Suppressor macrophage treated with lipopolysaccharide for 4 hours (primary cell): ENCODE measurements at places on chromosomes 16 and 17.

DNA sequence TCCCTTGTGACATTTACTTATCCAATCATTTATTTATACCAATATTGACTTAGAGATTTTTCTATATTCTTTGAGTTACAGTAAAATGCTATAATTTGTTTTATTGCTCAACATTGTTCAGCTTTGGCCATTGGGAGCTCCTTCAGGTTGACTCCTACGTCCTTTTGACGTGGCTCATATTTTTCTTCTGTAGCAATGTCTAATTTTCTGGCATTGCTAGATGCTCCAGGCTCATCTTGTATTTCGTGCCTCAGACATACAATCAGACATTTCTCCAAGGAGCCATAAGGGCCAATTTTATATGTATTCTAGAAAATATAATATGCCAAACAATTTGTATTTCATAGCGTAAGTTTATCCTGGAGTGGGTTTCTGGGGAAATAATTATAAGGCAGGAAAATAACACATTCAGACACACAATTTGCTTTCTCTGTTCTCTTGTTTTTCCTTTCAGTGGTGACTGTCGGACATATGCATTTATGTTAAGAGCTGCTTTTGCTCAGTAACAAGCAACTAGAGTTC lies 355.1 kb upstream of the MON1B start:
- no peak for DNase-seq

GRCh38 chr16:19118938-19119431 lies 5.2 kb downstream of the ITPRIPL2 start:
- DNase-seq, result peak; percentile 98

- peak; percentile 73 for DNase-seq
Observed at GRCh38 chr16:27867122-27868110, 196.1 kb downstream of the GSG1L start.

GRCh38 chr17:1742371-1743087 lies at the start of gene SERPINF2:
TSS of gene SERPINF2 (plus strand) at chr17:1742871. CDS start at chr17:1744996, 2,125 bp downstream.
- DNase-seq, result no peak

DNA sequence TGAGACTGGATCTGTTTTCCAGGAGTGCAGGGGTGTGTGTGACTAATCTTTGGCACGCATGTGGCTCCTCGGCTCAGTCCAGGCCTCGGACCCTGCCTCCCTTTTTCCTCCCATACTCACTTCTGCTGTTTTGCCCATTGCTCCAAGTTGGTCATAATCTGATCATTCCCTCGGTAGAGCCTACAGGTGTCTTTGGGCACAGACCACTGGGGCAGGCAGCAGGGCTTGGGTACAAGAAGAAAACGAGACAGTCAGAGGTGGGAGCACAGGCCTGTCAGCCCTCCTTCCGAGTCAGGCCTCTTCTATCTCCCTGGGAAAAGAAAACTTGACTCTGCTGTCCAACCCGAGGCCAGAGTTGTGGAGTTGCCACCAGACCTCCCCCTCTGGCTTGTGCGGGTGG lies 29.8 kb downstream of the DHX38 start:
- DNase-seq, result no peak
